ENCODE measurements at places on chromosomes 5 and 9.

DNA sequence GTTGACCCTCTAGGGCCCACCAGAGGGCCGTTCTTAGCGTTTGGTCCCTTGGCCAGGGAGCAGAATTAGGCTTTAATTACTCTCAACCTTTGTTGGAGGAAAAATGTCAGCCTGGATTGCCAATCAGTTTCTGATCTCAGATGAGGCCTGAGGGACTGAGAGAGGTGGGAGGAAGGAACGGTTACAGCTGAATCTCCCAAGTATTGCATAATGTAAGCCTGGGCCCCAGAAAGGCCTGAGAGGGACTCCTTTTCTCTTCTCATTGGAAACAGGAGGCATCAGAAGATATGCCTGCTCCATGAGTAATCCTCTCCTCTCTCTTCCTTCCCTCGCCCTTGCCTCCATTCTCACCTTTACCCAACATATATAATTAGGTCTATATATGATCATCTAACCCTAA is 105.7 kb downstream of the INSYN2B start:
- DNase-seq: no peak

DNA sequence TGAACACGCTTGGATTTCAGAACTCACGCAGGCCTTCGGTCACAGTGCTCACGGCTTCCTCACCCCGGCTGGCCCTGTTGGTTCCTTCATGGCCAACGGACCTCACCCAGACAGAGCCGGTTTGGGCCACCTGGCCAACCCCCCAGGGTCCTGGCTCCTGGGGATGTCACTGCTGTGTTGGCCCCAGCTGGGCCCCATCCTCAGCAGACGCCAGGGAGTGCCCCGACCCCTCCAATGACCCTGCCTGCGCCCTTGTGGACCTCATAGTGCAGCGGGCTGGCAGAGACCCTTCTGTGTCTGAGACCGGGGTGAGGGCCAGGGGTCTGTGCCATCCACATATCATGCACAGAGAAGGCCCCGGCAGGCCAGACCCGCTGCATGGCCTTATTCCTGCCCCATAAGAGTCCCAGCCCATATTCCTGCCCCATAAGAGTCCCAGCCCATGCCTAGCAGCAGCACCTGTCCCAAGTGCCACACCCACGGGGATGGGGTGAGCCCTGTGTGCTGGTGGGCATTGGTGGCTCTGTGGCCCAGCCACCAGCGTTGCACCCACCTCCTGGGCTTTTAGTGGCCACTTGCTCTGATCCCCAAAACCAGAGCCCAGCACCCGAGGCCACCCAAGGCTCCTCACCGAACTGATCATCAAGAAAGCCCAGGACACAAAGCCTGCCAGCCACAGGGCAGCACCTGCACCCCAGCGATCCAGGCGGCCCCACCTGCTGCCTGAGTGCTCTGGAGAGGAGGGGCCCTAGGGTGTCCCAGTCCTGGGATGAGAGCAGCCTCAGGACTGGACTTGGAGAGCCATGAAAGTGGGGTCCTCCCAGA is 1.3 kb upstream of the LPCAT1 start:
- no peak for DNase-seq

DNA sequence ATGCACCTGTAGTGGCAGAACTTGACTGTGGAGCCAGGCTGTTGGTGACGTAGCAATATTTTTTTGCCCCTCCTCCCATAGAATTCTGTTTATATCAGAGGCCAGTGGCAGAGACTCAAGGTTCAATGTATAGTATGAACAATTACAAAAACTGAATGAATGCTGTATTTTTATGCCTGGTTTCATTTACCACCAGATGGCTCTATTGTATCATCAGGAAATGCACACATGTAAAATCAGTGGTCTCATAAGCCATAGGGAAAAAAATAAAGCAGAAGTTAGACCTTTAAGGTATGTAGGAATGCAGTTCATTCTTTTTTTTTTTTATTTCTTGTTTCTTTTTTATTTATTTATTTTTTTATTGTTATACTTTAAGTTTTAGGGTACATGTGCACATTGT is 43.6 kb downstream of the CCDC192 start:
- DNase-seq: no peak

- DNase-seq: no peak
Measured at GRCh38 chr5:181028032-181028819, 11.8 kb upstream of the BTNL9 start.

- no peak for DNase-seq
Measured at GRCh38 chr9:36100532-36100931, 36.0 kb upstream of the GLIPR2 start.

GRCh38 chr9:137023583-137023991 is 4.5 kb downstream of the ABCA2 start:
- no peak for DNase-seq

GRCh38 chr9:109966643-109967368 is 186.8 kb downstream of the PALM2AKAP2 start:
- DNase-seq: no peak

DNA sequence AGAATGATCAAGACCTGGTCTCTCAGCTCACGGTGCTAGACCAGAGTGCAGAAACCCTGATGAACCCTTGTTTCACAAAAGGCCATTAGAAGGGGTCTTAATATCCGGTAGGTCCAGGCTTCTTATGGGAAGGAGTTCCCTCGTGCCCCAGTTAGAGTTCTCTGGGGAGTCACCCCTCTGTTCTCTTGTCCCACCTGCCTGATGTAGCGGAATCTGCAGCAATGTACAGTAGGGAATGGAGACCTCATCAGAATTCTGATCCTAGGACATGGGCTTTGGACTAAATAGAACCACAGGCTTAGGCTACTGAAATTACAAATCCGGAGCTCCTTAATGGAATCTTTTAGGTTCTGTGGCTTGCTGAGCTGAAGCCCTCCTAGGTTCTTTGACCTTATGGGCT is 243.6 kb upstream of the IRX2 start:
- no peak for DNase-seq

DNA sequence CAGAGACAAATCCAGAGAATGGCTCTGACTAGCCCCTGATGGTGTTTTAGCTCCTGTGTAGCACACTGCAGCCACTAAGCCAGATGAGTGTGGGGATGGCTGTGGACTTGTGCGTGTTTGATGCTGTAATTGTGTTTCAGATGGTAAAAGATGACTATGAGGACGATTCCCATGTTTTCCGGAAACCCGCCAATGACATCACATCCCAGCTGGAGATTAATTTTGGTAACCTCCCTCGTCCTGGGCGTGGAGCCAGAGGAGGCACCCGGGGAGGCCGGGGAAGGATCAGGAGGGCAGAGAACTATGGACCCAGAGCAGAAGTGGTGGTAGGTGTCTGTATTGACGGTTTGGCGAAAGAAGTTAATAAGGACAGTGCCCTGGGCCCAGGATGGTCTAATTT is 38.0 kb downstream of the HABP4 start:
- DNase-seq: no peak

GRCh38 chr9:20872340-20872977 is 159.0 kb downstream of the HACD4 start:
- DNase-seq: no peak
